ENCODE measurements at places on chromosomes 13 and 19. TPM values are rescaled to one million over a fixed set of nuclear protein-coding genes. Genes with fewer than 3 reads are reported as not detected.

SIGLECL1 gene
- polyA plus RNA-seq = not detected

ZNF626 gene
- 23.8 TPM for polyA plus RNA-seq

FCAR gene
- polyA plus RNA-seq = 0.14 TPM

KLK11 gene
- not detected for polyA plus RNA-seq

PNMA8A gene
- 71.1 TPM for polyA plus RNA-seq

YIPF2 gene
- polyA plus RNA-seq = 30.8 TPM

GRCh38 chr13:34223984-34224383 is 406.0 kb downstream of the RFC3 start:
- DNase-seq = no peak

DNA sequence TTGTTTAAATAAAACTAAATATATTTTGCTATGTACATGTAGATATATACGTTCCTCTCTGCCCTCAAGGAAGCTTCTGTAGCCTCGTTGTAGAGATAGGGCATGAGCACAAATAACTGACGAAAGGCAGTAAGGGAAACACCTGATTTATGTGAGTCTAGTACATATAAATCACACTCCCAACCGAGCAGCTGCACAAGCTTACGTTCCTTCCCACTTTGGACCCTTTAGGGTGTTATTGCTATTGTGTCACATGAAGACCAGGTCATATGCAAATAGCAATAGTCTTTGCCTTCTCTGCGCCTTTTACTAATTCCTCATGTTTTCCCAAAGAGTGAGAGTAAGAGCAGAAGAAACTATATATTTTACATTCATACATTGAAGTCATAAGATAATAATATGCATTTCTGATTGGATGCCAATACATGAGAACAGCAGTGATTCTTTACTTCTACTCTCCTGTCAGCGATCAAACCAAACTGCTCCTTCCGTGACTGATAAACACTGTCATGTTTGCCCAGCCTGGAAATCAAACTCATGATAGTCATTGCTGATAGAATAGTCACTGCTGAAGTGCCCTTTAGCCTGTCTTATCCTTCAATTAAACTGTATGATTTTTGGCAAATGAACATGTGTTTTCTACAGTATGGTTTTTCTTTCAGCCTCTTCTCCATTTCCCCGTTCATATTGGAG is 127.2 kb upstream of the MAB21L1 start:
- DNase-seq = no peak

- DNase-seq = no peak
Observed at GRCh38 chr13:78341032-78341431, 262.3 kb downstream of the POU4F1 start.

GRCh38 chr13:32248801-32249200 is 66.4 kb downstream of the ZAR1L start:
- no peak for DNase-seq

All from renal cortex interstitium (tissue), 15 donors.